Activated T-helper 1 cell treated with Interleukin-2 at 50 U/mL for 16 hours (primary cell): ENCODE measurements at places on chromosomes 4 and X.

GRCh38 chr4:153403726-153404125 is 59.2 kb downstream of the MND1 start:
- DNase-seq, result no peak

DNA sequence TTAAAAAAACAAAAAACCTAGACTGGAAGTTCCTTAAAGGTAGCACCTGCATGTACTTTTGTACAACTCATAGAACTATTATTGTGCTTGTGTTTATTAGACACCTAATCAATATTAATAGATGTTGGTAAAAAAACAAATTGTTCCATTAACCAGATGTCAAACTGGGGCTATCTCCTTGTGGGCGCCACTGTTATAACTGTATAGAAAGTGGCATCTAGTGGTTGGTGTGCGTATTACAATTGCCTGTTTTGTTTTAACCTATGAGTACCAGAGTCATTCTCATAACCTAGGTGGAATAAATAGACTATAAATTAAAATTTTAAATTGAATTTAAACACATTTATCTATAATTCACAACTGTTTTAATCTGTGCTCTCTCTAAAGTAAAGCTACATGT is 97.4 kb downstream of the COL4A5 start:
- no peak for DNase-seq

- DNase-seq, result no peak
Observed at GRCh38 chrX:12868747-12869146, 1.9 kb downstream of the TLR7 start.

- DNase-seq, result no peak
Observed at GRCh38 chr4:143382596-143382995, 45.9 kb downstream of the GAB1 start.

DNA sequence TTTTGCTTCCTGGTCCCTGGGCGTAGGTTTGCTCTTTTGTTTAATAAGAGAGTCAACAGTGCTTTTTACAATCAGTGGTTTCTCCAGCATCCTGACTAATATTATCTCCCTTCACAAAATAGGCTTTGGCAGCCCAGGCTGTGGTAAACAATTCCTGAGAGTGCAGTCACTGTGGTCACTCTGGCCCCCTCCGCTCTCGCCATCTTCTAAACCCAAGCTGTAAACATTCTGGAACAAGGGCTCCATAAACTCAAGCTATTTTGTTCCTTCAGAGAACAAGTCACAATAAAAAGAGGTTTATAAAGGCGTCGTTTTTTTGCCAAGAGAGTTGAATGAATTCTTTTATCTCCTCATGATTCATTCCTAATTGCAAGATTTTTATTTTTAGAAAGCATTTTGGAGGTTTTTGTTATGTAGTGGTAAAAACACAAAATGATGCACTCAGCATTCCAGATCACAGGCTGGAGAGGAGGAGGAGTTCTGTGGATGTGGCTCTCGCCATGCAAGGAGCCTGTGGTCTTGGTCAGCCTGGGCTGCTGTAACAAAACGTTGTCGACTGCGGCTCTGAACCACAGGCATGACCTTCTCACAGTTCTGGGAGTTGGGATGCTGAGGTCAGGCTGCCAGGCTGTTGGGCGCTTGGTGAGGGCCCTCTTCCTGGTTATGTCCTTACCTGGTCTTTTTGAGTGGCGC is 486.4 kb upstream of the FAT1 start:
- DNase-seq, result no peak

DNA sequence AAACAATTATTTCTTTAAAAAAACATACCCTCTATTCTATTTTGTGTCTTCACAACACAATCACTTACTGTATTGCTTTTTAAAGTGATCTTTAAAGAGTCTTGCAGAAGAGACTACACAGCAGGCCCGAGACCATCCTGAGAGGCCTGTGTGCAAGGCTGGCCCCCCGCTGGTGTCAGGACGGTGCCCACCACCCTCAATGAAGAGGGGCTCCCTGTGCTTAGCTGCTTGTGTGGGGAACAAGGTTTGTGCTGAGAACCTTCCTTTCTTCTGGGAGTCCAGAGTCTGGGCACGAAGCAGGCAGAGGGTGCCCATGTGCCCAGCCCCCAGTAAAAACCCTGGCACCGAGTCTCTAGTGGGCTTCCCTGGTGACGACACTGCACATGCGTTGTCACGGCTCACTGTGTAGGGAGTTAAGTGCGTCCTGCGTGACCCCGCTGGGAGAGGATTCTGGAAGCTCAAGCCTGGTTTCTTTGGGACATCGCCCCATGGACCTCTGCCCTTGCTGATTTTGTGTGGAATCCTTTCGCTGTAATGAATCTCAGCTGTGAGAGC is 22.0 kb downstream of the RGS12 start:
- DNase-seq, result no peak

DNA sequence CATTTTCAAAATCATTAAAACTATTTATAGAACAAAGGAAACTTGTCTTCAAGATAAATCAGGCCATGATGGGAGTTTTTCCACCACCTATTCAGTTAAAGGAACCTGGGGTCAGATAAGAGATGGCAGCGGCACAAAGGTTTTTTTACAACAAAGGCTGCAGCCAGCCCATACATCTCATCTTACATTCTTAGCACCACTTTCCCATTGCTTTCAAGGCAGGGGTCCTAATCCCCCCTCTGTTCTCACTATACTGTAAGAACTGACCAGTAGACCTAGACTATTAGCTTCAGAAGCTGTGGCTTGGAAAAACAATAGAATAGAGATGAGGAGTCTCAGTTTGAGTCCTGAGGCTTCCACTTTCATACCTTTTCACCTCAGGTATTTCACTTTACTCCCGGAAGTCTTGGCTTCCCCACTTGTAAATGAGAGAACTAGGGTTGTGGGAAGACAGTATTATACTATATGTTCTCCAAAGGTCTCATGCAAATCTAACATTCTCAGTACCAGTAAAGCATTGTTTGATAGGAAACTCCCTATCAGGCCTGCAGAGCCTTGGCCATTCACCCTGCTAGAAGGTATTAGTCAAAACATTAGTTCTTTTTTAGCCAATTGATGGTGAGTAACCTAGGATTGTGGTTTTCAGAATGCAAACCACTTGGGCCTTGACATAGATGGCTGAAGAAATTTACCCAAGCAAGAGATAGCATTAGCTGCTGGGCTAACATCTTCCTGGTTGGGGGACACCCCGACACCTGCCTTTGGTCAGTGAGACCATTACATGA is 182.9 kb upstream of the PBDC1 start:
- no peak for DNase-seq

- no peak for DNase-seq
Observed at GRCh38 chr4:51963841-51964517, 56.2 kb downstream of the LRRC66 start.

GRCh38 chrX:71489540-71489939 is 43.4 kb upstream of the OGT start:
- no peak for DNase-seq

- no peak for DNase-seq
Observed at GRCh38 chr4:120355881-120356280, 289.2 kb upstream of the MAD2L1 start.

DNA sequence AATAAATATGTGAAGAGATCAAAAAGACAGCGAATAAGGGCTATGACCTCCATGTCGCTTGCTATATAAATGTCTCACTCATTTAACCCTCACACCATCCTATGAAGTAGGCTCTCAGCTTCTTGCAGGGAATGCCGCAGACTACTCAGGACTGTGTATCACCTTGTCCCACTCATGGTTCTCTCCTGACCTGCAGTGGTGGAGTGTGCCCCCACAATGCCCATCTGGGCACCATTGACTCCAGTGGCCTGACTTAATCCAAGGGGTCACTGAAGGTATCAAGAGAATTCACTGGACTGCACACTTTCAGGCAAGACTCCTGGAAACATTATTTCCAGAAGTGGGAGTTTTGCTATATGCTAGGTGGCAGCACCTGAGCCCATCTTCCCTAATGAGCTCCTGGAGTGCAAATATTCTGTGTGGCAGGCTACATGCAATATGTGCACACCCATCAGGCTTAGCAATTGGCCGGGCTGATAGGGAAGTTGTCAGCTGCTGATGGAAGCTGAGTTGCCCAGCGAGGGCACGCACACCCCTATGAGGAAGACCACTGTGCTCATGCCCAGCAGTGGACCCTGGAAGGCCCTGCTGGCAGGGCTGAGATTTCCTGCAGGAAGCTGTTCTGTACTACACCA is 8.2 kb upstream of the EFNB1 start:
- DNase-seq, result no peak

DNA sequence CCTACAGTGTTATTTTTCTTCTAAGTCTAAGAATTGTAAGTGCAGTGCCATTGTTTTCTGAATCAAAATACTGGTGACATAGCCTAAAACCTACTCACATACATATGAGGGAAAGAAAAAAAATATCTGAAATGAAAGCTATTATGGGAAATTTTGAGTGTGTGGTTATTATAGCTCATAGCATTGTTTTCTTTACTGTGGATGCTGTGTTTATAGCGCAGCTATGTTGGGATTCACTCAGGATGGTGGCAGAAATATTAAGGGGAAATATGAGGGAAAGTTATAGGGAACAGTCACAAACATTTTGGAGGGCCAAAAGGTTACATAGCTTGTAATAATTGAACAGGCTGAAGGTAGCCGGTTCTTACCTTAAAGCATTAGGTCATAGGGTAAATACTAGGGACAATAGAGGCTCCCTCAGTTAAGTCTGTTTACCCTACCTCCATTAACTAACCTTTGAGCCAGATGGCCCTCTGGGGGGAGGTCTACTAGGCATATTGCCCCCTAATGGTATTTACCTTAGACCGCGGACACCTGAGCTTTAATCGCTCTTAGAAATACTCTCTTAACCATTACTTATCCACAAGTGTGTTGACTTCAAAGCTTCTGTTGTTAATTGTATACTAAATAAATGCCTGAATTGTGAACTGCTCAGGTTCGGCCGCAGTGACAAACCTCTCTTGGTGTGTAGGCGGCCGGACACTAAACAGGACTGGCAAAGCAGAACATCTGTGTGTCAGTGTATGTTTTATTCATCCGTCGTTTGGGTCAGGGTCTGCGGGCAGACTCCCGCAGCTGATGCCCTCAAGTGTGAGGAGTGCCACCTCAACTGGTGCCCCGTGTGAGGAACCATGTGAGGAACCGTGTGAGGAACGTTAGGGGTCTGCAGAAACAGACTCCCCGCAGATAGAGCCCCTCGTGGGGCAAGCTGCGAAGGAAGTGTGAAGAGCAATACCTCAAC is 21.3 kb upstream of the SULT1B1 start:
- no peak for DNase-seq

- no peak for DNase-seq
Observed at GRCh38 chr4:18611026-18611425, 589.5 kb upstream of the LCORL start.

- DNase-seq, result no peak
Observed at GRCh38 chrX:121832446-121832845, 785.0 kb downstream of the GLUD2 start.

DNA sequence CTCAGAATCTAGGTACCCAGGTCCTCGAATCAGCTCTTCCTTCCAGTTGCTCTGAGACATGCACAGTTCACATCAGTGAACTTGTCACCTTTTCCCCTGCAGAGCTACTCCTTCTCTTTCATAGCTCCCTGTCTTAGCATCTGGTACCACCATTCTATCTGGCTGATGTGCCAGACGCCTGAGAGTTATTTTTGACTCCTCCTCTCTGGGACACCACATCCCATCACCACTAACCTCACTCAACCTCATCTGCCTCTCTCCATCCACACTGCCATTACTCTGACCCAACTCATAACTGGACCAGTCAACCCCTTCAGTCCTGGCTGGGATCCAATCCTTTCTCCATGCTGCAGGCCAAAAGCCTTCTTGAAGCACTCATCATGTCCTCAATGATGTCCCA is 44.5 kb downstream of the SLC2A9 start:
- DNase-seq, result no peak

- DNase-seq, result no peak
Observed at GRCh38 chrX:24956828-24957227, 58.9 kb downstream of the ARX start.

- no peak for DNase-seq
Observed at GRCh38 chr4:105572296-105572695, 19.9 kb downstream of the ARHGEF38 start.

GRCh38 chr4:189098932-189099696 is 841.6 kb upstream of the FRG1 start:
- DNase-seq, result no peak

- DNase-seq, result no peak
Observed at GRCh38 chrX:110310000-110310790, 7.7 kb downstream of the AMMECR1 start.

GRCh38 chr4:6278801-6279197 is 9.1 kb downstream of the WFS1 start:
- no peak for DNase-seq

DNA sequence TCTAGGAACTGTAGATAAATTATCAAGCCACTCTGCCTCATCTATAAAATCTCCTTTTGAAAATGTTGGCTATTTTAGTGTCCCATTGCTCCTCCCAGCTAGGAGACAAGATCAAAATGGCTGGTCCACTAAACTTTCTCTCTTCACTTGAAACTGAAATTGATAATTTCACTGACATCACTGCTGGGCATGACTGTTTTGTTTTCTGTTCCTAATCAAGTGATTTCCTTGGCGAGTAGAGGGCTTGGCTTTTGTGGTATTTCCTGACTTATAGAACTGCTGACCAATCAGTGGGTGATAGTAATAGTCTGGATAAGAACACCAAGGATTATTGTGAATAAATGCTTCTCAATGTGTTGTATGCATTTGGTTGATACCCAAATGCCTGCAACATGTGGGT is 2152.9 kb downstream of the ARAP2 start:
- no peak for DNase-seq

GRCh38 chrX:12898073-12898472 is 8.3 kb upstream of the TLR8 start:
- no peak for DNase-seq

GRCh38 chr4:42654631-42655268 is 2.2 kb downstream of the ATP8A1 start:
- DNase-seq, result no peak

DNA sequence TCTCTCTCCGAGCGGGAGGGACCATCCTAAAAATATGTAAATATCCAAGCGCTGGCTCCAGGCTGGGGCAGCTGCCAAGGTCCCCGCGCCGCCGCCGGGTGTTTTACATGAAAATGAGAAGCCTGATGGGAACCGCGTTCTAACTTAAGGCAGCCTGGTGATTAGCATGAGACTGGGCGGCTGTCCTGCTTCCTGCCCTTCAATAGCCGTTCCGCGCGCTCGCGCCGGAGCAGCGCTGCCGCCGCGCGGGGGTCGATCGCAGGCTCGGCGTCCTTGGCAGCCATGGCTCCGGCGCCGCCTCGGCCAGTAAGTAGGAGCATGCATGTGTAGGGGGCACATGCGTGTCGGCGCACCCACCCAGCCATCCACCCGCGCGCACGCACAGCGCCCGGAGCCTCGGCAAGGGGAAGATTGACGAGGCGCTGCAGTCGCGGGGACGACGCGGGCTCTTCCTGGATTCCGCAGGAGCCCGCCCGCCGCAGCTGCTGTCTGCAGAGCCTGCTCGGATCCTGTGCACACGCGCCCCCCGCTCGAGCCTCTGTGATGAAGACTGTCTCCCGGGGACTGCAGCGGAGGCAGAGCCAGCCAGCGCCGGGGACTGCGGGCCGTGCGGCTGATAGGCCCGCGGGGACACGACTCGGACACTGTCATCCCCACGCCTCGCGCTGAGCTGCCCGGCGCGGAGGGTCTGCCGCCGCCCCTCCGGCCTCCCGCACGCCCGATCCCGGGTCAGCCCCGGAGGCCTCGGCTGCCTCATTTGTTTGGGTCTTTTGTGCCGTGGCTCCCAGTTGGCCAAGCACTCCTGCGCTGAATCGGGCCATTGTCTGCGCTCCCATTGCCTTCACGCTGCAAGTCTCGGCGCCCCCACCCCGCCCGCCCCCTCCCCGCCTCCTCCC is 734 bp downstream of the STOX2 start:
- DNase-seq, result no peak

GRCh38 chrX:154737136-154737535 is 13.7 kb downstream of the GAB3 start:
- DNase-seq, result no peak
